HS-27A (cell line): ENCODE measurements at places on chromosomes 2 and 18.

DNA sequence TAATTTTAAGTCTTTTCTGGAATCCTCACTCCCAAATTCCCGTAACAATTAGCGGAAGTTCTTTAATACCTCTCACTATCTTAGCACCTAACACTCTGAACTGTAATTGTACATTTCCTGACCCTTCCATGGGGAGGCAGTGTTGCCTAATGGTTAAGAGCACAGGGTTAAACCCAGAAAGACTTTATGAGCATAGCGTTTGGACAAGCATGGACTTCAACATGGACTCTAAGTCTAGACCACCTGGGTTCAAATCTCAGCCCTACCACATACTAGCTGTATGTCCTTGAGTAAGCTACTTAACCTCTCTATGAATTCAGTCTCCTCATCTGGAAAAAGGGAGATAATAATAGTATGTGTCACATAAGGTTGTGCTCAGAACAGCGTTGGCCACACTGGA lies 13.0 kb downstream of the ANTXR1 start:
- DNase-seq, result no peak

- DNase-seq, result peak; percentile 54
Observed at GRCh38 chr2:11753886-11754699, 7.7 kb downstream of the LPIN1 start.

DNA sequence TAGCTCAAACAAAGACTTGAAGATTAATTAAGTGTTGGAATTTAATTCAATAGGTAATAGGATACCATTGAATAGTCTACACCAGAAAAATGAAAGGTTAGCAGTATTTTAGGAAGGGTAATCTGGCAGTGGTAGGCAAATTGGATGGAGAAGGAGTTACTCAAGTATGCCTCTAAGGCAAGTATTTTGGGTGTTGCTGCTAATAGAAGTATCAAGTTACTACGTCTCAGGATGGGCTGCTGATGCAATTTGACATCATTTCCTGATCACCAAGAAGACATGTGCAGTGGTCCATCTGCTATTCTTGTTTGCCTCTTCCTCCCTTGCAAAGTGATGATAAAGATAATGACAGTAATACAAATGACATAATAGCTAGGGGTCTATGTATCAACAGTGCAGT lies 485.3 kb downstream of the TGIF1 start:
- no peak for DNase-seq

- DNase-seq, result no peak
Observed at GRCh38 chr2:98753801-98754200, 22.9 kb upstream of the MGAT4A start.

DNA sequence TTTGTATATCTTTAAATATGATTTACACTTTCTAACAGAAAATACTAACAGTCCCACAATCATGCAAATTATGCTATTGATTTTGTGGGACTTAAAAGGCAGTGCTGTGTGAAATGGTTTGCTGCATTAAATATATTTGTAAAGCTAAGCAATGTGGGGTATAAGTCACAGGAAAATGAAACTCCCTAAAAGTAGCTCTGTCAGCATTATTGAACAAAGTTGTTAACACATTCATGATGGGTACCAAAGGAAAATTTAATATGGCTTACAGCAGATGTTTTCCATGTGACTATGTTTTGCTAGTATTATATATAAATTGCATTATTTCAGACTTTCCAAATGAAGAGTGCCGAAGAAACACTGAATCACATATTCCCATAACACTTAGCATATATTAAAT lies 1450.0 kb downstream of the LRP1B start:
- DNase-seq, result no peak

DNA sequence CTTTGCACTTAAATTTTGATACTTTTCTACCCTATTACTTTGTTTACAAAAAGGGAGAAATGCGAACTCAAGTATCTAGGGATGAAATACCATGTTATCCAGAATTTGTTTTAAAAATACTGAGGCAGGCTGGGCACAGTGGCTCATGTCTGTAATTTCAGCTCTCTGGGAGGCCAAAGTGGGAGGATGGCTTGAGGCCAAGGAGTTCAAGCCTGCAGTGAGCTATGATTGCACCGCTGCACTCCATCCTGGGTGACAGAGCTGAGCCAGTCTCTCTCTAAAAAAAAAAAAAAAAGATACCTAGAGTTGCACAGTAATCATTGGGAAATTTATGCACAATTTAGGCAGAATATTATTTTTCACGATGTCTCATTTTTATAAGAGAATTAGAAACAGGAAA lies 12.4 kb upstream of the VAPA start:
- DNase-seq, result no peak
